ENCODE measurements at places on chromosomes 12 and 14.

GRCh38 chr12:53983568-53983949, 1.4 kb upstream of the HOXC10 start:
- DNase-seq: no peak

- no peak for DNase-seq
These were observed 91.7 kb downstream of the TMX1 start for GRCh38 chr14:51331486-51332367.

DNA sequence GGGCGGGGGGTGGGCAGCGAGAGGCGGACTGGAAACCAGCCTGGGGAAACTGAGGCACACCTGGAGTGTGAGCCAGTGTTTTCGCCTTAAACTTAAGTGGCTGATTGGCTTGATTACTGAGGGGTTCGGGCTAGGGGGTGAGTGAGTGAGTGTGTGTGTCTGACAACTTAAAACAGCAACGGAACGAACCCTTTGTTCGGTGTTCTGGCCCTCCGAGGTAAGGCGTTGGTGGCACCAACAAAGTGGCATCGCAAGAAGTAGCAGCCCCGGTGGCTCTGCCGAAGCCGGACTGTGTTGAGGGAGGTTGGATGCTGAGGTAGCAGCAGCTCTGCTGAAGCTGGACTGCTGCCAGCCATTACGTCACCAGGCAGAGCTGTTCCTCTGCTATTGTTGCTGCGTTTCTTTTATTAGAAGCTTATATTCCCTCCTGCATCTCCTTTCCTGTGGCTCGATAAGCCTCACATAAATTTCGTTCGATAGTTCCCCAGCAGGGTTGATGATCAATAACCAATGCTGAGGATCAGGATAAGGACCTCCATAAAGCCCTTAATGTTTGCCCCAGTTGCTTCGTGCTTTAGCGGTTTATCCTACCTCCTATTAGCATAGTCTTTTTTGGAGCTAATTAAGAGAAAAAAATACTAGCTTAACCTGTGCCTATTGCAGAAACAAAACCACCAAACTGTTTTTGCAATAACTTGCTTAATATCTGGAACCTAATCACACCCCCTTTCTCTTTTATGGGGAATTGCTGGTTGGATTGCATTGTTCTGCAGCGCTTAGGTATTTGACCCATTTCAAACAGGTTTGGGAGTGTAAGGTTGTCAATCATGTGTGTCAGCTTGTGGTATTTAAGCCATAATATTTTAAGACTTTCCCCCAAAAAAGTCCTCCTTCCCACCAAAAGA, 1.3 kb downstream of the GPR137C start:
- DNase-seq: peak; percentile 67

DNA sequence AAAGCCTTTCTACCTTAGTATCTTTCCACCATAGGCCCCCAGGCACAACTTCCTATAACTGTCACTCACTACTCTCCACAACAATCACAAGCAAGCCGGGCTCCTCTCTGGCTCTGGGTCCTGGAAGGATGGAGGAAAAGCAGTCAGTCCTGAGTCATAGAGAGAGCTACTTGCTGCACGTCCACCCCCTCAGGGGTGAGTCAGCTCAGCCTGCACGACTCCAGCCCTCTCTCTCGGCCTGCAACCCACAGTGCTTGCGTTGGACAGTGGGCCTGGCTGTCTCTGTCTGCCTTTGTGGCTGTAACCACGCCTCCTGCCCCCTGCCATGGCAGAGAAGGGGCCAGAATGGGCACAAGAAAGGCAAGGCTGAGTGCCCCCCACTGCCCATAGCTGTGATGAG, 154.1 kb upstream of the FKBP4 start:
- DNase-seq: no peak

- no peak for DNase-seq
These were observed 201.2 kb downstream of the SLC41A2 start for GRCh38 chr12:104756901-104757300.

DNA sequence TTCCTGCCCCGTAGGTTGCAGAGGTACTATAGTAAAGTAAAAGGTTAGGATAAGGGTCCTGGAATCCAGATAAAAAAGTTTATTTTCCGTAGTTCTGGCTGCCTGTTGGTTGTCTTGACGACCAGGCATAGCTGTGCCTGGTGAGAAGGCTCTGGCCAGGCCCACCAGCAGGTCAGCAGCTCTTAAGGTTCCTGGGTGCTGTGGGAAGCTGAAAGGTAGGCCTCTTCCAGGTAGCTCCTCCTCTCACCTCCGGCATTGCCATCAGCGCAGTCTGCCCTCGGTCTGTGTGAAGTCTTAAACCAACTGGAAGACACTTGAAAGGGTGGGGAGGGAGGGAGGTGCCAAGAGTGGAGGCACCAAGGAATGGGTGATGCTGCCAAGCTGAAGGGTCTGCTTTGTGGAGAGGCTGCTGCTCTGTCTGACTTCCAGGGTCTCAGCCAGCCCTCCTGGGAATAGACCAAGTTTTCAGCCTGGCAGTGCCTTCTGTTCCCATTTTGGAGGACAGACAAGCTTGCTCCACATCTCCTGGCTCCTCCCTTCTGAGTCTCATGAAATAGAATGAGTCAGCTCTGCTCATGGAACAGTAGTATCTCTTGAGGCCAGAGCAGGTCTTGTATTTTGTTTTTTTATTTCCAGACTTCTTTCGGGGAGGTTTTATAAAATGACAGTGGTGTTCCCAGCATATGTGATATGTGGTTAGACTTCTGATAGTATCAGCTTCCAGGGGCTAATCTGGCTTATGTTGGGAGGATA, 5.2 kb upstream of the ACADS start:
- DNase-seq: no peak

- no peak for DNase-seq
These were observed 8.2 kb upstream of the NTS start for GRCh38 chr12:85865890-85866289.

DNA sequence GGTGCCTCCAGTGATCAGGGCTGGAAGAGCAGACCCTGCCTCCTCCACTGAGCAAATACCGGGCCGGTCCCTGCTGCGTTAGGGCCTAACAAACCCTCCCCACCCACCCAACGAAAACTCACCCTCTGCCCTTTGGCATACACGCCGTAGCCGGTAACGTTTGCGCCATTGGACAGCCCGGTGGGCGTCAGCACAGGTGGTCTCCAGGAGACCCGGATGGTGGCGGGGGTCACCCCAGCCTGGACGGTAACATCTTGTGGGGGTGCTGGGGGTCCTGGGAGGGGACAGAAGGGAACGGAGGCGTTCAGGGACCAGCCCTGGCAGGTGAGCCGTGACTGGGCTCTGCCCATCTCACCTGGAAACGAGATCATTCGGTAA, 100.5 kb downstream of the PIWIL1 start:
- DNase-seq: no peak

DNA sequence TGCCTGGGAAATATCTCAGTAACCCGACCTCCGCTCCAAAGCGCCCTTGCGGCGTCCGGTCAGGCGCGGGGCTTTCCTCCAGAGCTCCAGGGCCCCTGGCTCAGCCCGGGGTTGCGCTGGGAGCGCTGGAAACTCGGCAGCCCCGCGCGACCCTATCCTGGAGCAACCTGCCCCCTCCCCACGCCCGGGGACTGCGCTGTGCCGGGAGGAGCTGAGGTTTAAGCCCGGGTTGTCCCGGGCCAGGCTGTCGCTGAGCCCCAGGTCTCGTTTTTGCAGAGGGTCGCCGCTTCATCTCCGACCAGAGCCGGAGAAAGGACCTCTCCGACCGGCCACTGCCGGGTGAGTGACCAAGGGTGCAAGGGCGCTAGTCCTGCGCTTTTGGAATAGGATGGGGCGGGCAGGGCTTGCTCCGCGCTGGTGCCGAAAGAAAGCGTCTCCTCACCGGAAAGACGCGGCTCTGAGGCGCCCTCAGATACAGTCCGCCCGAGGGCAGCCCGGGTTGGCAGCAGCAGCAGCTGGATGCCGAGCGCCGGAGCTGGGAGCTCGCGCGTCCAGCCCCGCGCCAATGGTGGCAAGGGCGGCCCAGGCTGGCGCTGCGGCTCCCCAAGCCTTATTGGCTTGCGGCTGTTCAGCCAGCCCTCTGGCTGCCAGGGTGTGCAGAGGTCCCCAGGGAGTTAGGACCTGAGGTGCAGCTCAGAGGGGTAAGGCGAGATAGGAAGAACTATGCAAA, 1.5 kb downstream of the SPX start:
- DNase-seq: peak; percentile 27

- no peak for DNase-seq
These were observed 435.0 kb downstream of the NRXN3 start for GRCh38 chr14:78605025-78605762.

- DNase-seq: no peak
These were observed 2.0 kb downstream of the TEX52 start for GRCh38 chr12:2854669-2855453.

DNA sequence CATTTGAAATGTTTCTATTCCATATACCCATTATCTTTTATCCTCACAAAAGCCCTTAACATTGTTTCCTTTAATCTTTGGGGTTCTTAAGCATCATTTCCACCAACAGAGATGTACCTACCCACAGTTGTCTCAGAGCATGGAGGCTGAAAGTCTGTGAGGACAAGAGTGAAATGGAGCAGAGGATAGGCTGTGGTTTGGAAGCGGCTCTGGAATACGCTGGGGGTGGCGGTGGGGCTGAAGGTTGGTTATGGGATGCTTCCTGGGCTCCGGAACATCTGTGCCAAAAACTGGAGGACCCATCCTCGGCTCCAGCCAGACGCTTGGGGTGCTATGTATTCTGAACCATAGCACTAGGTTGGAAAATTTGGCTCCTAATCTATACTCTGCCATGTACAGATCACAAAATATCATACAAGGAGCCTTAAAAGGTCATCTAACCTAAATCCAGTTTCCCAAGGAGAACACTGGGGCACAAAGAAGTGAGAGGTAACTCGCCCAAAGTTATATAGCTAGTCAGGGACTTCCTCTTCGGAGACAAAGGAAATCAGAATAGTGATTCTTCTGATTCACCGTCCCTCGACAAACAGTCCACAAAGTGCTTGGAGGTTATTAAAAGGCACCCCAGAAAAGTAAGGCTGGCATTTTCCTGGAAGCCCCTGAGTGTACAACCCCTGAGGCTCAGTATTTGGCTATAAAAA, 2.5 kb downstream of the PPP1R3E start:
- no peak for DNase-seq

- DNase-seq: no peak
These were observed 14.2 kb downstream of the KMT5A start for GRCh38 chr12:123398177-123398549.

DNA sequence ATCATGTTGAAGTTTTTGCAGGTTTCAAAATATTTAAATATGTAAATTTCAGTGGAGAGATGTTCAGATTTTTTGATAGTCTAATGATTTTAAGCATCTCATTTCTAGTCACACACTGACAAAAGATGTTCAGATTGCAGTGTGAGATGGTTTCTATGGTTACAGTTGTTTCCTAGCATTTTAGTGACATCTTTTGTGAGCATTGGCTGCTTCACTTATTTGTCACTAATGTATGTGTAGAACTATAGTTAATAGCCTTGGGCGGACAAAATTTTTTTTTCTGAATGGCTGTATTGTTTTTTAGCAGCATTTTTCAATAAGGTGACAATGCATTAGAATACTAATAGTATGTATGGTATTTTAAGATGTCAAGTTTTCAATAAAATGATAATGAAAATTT, 315.6 kb upstream of the PRKD1 start:
- no peak for DNase-seq

DNA sequence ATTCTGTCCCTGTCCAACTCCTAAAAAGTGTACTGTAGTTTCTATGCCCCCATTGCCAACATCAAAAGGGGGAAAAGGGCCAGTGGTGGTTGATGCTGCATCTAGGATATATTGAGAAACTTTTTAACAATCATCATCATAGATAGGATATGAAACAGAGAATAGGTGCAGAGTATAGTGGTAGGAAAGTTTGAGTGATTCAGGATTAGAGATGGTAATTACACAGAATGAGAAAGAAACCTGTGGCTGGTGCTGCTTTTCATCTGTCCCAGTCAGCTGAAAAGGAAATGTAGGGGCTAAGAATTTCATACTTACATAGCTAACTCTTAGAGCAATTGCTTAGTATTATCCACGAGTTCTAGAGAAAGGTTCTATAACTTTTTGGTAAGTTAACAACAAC, 67.6 kb downstream of the GTF2A1 start:
- no peak for DNase-seq

DNA sequence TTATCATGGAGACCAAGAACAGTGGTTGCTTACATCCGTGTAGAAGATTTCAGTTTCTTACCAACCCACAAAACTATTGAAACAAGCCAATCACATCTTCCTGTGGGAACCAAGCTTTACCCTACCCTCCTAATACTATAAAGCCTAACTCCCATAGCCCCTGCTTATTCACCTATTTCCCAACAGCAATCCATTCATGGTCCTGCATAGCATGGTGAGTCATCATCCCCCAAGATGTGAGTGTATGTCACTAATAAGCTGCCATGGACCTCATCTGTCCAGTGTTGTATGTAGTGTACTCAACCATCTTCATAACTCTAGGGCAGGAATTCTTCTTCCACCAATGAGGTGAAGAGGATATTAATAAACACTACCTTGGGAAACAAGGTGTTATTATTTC, 1620.4 kb upstream of the FLRT2 start:
- DNase-seq: no peak

DNA sequence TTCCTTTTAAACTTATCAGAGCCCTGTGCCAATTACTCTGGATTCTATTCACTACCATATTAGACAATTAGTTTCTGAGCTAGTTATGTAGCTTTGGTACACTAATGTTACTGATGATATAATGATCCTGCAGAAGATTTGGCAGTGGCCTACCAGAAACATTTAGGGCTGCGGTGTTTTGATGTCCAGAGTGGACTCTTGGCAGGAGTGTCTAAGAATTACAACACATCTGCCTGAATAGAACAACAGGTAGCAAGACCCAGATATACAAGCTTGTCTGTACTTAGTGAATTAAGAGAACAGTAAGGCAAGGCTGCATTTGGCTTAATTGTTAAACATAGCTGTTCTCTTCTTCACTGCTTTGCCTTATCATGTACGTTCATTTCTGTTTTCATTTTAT, 691.6 kb upstream of the FBXO33 start:
- DNase-seq: no peak

DNA sequence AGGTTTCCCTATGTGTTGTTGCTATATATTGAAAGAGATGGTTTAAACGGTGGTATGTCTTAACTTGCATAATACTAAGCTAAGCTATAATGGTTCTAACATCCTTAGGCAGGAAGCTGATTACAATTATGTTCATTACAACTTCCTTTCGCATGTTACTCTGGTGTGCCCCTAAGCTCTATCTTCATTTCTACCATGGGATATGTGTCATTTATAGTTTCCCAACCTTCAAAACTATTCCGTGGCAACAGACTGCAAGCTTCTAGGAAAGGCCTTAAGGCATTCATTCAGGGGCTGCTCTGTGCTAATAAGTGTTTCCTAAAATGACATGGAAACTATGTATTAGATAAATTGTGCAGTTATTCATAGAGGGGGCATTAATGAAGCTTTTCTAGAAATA, 294.6 kb downstream of the GXYLT1 start:
- no peak for DNase-seq

GRCh38 chr12:3365463-3366411, 125.3 kb upstream of the PRMT8 start:
- no peak for DNase-seq

GRCh38 chr14:50027816-50028215, 88.6 kb downstream of the VCPKMT start:
- no peak for DNase-seq
